ENCODE measurements at places on chromosomes 7 and 10.

DNA sequence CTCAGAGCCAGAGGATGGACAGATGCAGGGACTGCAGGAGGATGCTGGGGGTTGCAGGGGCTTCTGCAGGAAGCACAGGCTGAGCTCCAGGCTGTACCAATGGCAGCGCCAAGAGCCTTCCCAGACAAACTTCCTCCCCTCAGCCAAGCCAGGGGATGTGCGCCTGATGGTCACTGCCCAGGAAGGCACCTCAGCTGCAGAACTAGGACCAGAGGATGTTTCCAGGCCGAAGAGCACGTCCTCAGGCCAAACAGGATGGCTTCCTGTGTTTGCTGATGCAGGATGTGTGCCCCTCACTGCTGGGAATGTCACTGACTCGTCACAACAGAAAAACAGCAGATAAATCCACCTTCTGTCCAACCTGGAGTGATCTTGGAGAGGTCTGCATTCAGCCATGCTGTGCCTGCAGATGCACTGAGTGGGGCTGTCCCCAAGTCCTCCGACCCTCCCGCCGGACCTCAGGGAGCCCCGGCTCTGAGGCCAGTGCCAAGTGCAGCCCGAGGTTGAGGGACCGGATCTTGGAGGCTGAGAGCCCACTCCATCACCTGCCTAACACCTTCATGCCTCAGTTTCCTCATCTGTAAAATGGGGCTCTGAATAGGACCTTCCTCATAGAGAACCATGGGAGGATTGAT, 152.5 kb upstream of the CHST15 start:
- no peak for DNase-seq

- DNase-seq = no peak
These were observed 1284.5 kb upstream of the AUTS2 start for GRCh38 chr7:68313806-68314205.

DNA sequence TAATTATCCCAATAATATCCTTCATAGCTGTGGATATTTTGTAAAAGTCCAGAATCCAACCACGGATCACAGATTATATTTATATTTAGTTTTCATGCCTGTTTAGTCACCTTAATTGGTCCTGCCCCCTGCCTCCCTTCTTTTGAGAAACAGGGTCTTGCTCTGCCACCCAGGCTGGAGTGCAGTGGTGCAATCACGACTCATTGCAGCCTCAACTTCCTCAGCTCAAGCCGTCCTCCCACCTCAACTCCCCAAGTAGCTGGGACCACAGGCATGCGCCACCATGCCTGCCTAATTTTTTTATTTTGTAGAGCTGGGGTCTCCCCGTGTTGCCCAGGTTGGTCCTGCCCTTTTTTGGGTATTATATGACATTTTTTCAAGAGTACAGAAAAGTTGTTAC, 129.4 kb downstream of the KAT6B start:
- no peak for DNase-seq

GRCh38 chr10:105041956-105042355, 400.9 kb downstream of the SORCS3 start:
- no peak for DNase-seq

GRCh38 chr10:34710391-34710751, 104.7 kb downstream of the PARD3 start:
- peak; percentile 55 for DNase-seq

DNA sequence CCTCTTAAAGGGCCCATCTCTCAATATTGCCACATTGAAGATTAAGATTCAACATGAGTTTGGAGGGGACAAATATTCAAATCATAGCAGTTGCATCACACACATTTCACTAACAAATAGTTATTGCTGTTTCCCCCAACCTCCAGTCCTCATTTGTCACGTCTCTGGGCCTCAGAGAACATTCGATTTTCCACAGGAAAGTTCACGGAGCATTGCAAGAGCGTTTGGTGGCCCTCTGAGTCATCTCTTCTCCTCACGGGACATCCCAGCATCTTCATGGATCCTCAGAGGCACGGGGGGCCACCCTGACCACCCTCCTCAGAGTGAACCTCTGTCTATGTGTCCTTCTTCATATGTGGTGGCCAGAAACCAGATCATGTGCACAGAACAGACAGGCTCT, 50.3 kb upstream of the CHST15 start:
- no peak for DNase-seq

- DNase-seq = no peak
These were observed 4.0 kb downstream of the ZC3HAV1 start for GRCh38 chr7:139105484-139105883.

DNA sequence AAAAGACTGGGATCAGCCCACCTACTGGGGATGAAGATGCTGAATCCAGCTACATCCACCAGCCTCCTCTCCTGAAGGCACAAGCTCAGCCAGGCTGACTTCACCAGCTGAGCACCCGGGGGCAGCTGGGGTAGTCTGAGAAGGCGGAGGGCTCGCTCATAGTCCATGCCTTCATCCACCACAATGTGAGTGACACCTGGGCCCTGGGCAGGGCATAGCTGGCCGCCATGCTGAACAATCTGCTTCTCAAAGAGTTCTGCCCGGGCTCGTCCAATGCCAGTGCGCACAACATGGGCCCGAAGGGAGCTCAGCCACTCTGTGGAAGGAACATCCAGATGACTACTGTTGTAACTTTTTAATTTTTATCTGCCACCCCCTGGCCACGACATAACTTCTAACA, 2.2 kb downstream of the POLL start:
- no peak for DNase-seq

DNA sequence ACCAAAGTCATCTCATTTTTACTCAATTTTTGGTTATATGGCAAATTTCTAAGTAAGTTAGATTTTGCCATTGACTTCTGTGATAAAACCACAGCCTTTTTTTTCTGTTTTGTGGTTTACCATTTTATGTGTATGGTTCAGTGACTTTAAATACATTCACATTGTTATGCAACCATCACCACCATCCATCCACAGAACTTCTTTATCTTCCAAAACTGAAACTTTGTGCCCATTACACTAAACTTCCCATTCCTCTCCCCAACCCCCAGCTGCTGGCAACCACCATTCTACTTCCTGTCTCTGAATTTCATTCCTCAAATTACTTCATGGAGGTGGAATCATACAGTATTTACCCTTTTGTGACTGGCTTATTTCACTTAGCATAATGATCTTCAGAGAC, 280.4 kb upstream of the TCERG1L start:
- no peak for DNase-seq

DNA sequence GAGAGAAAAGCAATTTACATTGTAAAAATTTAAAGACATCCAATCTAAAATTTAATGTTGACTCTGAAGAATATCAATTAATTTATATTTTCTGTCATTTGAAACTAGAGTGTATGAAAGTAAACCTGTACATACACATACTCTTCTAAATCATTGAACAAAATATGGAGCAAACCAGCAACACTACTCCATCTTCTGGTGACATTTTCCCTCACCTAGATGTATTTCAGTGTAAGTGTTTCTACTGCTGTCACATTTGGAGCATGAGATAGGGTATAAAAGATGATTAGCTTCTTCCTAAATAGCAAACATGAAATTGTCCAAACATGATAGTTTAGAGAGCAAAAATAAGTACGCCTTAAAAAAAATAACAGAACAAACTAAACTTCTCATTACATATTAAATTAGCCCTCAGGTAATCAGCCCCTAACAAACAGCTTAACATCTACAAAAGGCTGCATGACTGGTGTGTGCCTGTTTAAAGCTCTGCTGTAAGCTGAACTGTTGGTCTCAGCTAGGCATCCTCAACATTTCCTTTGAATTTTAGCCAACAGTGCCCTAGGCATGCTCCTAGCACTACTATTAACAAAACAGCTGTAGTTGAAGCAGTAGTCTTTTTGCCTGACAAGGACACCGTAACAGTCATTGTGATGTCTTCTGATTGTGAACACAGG, 189.8 kb downstream of the CTNNA3 start:
- DNase-seq = no peak

GRCh38 chr7:23210506-23210905, 28.7 kb downstream of the NUP42 start:
- no peak for DNase-seq

GRCh38 chr7:50658696-50659095, 93.5 kb upstream of the DDC start:
- no peak for DNase-seq

Measured in kidney capillary endothelial cell (primary cell).